ENCODE measurements at places on chromosomes 7 and 10.

DNA sequence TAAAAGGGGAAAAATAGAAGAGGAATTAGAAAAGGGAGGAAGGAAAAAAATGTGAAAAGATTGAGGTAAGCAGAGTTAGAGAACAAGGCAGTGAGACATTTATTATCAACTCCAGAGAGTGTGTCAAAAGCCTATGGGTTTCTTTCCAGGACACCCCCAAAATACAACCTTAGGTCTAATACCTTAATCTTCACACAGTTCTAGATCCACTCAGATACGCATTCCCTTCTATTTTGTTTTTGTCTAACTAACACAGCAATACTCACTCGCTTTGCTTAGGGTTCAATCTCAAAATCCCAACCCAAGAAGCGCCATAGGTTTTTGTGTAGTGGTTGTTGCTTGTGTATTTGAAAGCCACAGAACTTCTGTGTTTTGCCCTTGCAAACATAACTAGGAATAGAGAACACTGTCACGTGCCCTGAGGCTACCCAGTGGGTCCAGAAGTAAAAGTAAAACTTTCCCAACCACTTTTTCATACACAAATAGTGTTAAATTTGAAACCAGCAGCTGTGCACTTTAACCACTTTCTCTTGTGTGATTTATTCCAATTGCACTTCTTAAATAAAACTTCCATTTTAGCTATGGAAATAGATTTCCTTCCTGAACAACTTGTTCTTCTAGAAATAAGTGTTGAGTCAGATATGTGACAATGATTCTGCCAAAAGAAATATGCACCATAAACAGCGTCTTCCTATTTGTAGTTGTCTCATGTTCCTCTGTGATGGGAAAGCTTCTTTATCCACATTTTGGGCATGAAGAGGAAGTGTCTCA lies 414.7 kb upstream of the GHITM start:
- no peak for DNase-seq

DNA sequence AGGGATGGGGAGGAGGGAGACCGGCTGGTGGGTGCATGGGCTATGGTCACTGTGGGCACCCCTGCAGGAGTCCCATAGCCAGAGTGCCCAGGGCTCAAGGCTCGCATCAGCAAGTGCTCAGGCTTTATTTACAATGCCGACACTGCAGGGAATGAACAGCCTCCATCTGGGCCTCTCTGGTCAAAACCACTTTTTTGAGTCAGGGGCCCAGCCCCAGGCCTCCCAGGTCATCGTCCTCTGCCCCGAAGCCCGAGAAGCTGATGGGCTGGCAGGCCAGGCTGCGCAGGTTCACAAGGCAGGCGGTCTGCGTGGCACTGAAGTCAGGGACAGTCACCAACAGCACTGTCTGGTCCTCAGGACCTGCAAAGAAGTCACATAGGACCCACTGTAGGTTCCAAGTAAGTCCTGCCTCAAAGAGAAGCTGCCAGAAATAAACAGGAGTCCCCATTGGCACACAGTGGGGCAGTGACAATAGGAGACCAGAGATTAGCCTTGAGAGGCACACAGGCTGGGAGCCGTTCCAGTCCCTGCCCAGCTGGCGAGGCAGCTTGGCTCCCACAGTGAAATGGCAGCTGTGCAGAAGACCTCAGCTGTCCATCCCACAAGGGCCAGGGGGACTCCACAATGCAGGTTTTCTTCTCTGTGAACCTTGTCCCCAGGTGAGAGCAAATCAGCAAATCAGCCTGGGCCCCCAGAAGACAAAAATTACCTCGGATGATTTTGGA lies 8.6 kb downstream of the POLD2 start:
- DNase-seq = peak; percentile 65

DNA sequence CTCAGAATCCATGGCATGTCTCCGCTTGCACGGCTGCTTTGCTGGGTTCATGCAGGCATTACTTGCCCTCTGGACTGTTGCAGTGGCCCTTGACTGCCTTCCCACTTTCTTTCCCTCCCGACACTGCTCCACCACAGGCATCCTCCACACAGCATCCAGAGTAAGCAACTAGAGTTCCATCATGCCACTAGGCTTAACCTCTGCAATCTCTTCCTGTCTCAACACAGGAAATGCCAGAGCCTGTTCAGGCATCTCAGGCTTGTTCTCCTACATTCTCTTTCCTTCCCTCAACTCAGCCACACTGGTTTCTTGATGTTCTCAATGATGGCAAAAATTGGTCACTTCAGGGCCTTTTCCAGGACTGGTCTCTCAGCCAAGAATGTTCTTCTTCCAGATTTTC lies 284.5 kb upstream of the KLF6 start:
- no peak for DNase-seq

DNA sequence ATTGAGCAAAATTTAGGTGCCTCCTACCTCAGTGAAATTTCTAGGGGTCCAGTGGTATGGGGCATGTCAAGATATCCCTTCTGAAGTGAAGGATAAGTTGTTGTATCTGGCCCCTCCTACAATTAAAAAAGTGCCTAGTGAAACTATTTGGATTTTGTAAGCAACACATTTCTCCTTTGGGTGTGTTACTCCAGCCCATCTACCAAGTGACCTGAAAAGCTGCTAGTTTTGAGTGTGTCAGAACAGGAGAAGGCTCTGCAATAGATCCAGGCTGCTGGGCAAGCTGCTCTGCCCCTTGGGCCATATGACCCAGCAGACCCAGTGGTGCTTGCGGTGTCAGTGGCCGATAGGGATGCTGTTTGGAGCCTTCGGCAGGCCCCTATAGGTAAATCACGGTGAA lies 46.0 kb downstream of the PTPRE start:
- no peak for DNase-seq

GRCh38 chr7:29610086-29610485 lies 46.5 kb downstream of the PRR15 start:
- no peak for DNase-seq

GRCh38 chr10:95250856-95251255 lies 39.9 kb downstream of the PDLIM1 start:
- no peak for DNase-seq

- no peak for DNase-seq
Observed at GRCh38 chr10:124162774-124163354, 69.5 kb upstream of the CHST15 start.

DNA sequence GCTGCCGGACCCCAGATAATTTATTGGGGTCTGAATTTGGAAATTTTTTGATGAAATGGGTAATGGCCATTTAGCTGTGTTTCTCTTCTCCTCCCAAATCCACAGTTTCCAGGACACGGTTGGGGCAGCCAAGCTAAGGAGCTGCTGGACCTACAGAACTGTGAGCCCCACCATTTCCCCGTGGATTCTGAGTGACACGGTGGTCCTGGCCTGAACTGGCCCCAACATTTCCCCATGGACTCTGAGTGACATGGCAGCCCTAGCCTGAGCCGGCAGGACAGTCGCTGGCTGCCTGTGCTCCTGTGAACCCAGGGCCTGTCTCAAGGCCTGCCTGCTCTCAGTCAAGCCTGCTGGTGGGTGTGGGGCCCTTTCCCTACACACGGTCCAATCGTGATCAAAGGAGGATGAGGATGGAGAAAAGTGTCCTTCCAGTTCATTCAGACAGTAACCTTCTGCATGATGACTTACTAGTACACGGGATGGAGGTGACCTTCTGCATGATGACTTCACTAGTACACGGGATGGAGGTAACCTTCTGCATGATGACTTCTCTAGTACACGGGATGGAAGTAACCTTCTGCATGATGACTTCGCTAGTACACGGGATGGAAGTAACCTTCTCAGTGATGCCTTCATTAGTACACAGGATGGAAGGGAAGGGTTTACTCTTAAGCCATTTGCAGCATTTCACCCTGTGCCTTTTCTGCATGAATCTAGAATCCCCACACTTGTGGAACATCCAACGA lies 359.9 kb downstream of the GLRX3 start:
- no peak for DNase-seq

DNA sequence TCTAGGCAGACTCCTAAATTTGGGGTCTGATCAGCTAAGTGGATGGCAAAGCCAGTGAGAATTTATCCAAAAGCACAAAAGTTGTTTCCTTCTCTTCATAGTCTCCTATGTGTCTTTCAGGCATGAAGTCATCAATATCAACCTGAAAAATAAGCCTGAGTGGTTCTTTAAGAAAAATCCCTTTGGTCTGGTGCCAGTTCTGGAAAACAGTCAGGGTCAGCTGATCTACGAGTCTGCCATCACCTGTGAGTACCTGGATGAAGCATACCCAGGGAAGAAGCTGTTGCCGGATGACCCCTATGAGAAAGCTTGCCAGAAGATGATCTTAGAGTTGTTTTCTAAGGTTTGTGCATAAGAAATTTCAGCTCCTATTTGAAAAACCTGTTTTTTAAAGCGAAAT lies 4.8 kb downstream of the GSTO1 start:
- DNase-seq = no peak

GRCh38 chr7:5143106-5143505 lies 46.9 kb upstream of the WIPI2 start:
- DNase-seq = no peak

DNA sequence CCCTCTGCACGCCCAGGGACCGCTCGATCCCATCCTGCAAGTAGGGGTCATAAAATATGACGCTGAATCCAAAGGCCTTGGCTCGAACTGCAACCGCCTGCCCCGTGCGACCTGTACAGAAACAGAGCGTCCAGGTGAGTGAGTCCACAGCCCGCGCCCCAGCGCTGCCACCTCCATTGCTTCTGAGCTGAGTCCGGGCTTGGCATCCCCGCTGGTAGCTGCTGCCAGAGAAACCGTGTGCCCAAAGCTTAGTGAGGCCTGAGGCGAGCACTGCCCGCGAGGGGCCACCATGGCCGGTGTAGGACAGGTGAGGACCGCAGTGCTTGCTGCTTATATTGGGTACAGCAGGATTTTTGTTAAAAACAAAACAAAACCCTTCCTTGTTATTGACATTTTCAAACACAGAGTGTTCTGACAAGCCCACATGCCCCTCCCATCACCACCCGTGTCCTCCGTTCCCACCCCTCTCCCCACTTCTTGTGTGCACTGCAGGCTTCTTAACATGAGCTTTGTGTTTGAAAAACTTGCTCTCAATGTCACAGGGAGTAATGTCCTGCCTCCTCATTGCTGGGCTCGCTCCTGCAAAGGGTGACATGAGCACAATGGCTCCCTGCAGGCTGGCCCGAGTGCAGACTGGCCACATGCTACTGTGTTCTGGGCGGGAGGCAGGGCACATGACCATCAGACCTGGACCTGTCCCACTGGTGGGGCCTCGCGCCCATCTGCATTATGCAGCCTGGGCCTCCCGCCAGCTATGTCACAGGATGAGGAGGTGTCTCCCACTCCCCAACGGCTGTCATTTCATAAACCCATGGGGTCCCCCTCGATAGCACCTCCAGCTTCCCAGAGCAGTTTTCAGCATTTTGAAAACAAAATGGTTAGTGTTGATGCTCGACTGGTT lies 52.9 kb downstream of the ZRANB1 start:
- DNase-seq = no peak

- DNase-seq = peak; percentile 92
Observed at GRCh38 chr10:97849687-97850402, at the start of gene GOLGA7B. TSS of gene GOLGA7B (plus strand) at chr10:97849843. CDS start at chr10:97850304, 461 bp downstream.

- peak; percentile 94 for DNase-seq
Observed at GRCh38 chr10:60572511-60573194, 183.0 kb upstream of the ANK3 start.

GRCh38 chr10:132186488-132187429 lies at the start of gene DPYSL4:
TSS of gene DPYSL4 (plus strand) at chr10:132186948. CDS start at chr10:132187064, 116 bp downstream.
- DNase-seq = peak; percentile 33

- DNase-seq = no peak
Observed at GRCh38 chr10:124619195-124619594, 125.0 kb downstream of the FAM53B start.

DNA sequence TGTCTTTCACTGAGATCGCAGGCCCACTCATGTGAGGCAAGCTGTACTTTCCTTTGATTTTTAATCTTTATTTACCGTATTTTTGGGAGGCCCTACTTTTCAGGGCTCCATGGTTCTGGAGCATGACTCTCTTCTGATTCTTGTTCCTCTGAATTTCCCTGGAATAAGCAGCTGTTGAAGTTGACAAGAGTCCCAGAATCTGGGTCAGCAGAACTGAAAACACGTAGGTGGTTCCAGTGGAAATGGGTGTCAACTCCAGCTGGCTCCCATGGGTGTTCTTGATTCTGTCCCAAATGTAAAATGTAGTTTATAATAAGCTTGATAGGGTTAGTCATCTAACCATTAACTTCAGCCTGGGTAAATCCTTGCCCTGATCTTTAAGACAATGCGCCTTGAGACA lies 409.4 kb downstream of the GATA3 start:
- no peak for DNase-seq

DNA sequence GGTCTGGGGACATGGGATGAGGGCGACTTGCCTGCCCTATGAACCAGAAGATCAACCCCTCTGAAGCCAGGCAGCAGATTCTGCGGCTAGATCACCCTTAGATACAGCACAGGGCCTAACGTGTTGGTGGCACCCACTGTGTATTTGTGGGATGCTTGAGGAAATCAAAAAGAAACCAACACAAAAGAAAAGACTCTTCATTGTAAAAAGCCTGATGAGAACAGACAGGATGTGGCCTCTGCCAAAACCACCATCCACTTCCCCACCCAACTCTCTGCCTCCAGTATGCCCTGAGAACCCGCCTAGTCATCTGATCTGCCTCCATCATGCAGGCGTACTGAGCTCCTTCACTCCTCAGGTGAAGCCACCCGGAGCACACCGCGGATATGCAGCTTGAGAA lies 97.2 kb upstream of the INSYN2A start:
- DNase-seq = no peak

GRCh38 chr7:27351137-27351536 lies 108.5 kb downstream of the EVX1 start:
- no peak for DNase-seq

DNA sequence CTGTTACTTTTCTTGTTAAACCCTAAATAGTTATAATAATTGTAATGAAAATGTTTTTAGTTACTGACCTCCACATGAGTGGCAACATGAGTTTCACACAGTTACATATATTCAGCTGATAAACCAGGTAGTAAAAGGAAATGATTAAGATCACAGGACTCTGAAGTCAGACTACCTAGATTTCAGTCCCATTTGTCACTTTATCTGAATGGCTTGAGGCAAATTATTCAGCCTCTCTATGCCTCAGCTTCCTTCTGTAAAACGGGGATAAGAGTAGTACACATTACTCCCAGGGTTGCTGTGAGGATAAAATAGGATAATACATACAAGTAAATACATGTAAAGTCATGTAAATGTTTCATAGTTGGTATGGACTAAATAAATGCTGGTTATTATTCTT lies 254.3 kb upstream of the LRRTM3 start:
- no peak for DNase-seq

DNA sequence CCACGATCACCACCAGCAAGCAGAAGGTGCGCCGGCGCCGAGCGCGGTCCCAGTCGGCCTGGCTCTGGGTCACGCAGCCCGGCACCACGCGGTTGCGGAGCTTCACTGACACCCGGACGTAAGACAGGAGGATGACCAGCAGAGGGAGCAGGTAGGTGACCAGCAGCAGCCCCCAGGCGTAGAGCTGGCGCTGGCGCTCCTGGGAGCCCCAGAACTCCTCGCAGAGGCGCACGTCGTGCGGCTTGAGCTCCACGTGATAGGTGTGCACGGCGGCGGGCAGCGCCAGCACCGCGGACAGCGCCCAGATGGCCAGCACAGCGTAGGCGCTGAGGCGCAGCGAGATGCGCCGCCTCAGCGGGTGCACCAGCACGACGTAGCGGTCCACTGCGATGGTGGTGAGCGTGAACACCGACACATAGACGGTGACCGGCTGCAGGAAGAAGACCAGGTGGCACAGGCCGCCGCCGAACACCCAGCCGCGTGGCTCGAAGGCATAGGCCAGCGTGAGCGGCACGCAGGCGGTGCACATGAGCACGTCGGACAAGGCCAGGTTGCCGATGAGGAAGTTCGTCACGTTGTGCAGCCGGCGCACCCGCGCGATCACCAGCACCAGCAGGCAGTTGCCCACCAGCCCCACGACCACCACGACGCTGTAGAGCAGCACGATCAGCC lies 920 bp downstream of the PRLHR start:
- peak; percentile 91 for DNase-seq
